Nasal cavity respiratory epithelium epithelial cell of viscerocranial mucosa (primary cell): ENCODE measurements at places on chromosomes 16 and 17. TPM values are rescaled to one million over a fixed set of nuclear protein-coding genes. Genes with fewer than 3 reads are reported as not detected.

Gene NOS2
- not detected in 2 replicates for total RNA-seq

Gene SEZ6
- not detected in 2 replicates for total RNA-seq

Gene CCL8
- not detected in 2 replicates for total RNA-seq

Gene PTGES3L
- total RNA-seq = under 0.01 TPM in 1 of 2 replicates, not detected in the other

Gene CMTM4
- 86.5 and 91.1 TPM in 2 replicates for total RNA-seq

Gene GNGT2
- not detected in 2 replicates for total RNA-seq

Gene SGCA
- 0.28 TPM in 1 of 2 replicates, not detected in the other for total RNA-seq

Gene MGAT5B
- under 0.01 and 0.07 TPM in 2 replicates for total RNA-seq

Gene SPATA32
- 0.07 TPM in 1 of 2 replicates, not detected in the other for total RNA-seq

Gene PLCD3
- total RNA-seq = 43.4 and 185 TPM in 2 replicates

Gene CBX2
- total RNA-seq = 1.0 and 2.8 TPM in 2 replicates

Gene KCNH4
- total RNA-seq = not detected in 2 replicates

Gene MT1E
- 74.2 and 274 TPM in 2 replicates for total RNA-seq

Gene COPZ2
- total RNA-seq = 9.6 and 10.3 TPM in 2 replicates

Gene GPR139
- total RNA-seq = not detected in 2 replicates
